HAP-1 (cell line): ENCODE measurements at places on chromosomes 1 and 21.

- no peak for DNase-seq
Measured at GRCh38 chr1:234932511-234933430, 195.9 kb downstream of the TOMM20 start.

- DNase-seq: no peak
Measured at GRCh38 chr1:3774276-3774945, 1.9 kb downstream of the SMIM1 start.

- DNase-seq: no peak
Measured at GRCh38 chr1:62875676-62876075, 91.7 kb downstream of the ATG4C start.

DNA sequence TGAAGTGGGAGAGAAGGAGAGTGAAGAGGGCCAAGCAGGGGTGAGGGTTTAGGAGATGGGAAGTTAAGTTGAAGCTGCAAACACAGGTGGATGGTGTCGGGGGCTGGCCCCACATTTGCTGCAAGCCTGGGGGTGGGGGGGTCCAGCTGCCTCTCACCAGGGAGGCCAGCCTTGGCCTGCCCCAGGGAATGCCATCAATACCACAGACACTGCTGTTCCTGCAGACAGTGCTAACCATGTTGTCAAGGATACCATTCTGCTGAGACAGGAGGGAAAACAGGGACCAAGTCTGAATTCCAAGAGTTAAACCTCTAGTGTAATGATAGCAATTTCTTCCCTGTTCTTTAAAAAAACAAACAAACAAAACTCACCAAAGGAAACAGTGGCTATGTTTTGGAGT lies 8.0 kb downstream of the MECR start:
- no peak for DNase-seq

- DNase-seq: no peak
Measured at GRCh38 chr1:174923820-174924219, 75.9 kb upstream of the CACYBP start.

DNA sequence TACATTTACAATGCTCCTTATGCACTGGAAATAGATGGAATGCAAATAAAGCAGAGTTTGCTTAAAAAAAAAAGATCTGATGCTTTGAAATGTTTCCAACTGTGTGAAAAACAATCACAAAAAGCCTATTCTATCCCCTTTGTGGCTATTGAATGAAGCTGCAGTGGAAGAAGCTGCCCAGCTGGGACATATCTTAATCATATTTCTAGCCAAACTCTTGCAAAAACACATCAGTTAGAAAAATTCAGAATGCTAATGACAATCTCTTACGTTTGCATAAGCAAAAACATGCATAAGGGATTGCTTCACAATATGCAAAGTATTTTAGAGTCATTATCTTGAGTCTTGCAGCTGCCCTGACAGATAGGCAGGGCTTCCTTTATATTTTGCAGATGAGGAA lies 526.4 kb upstream of the USP24 start:
- no peak for DNase-seq

GRCh38 chr1:192983349-192983980 lies 75.7 kb downstream of the UCHL5 start:
- DNase-seq: peak; percentile 19

GRCh38 chr1:206578068-206578977 lies 33.9 kb downstream of the EIF2D start:
- DNase-seq: no peak

- DNase-seq: no peak
Measured at GRCh38 chr21:41767606-41768436, 969 bp upstream of the RIPK4 start.

GRCh38 chr1:39990428-39990827 lies 35.5 kb downstream of the MFSD2A start:
- no peak for DNase-seq

GRCh38 chr1:71049951-71050598 lies 2.5 kb upstream of the PTGER3 start:
- DNase-seq: peak; percentile 55
